ENCODE measurements at places on chromosomes 7 and 10.

DNA sequence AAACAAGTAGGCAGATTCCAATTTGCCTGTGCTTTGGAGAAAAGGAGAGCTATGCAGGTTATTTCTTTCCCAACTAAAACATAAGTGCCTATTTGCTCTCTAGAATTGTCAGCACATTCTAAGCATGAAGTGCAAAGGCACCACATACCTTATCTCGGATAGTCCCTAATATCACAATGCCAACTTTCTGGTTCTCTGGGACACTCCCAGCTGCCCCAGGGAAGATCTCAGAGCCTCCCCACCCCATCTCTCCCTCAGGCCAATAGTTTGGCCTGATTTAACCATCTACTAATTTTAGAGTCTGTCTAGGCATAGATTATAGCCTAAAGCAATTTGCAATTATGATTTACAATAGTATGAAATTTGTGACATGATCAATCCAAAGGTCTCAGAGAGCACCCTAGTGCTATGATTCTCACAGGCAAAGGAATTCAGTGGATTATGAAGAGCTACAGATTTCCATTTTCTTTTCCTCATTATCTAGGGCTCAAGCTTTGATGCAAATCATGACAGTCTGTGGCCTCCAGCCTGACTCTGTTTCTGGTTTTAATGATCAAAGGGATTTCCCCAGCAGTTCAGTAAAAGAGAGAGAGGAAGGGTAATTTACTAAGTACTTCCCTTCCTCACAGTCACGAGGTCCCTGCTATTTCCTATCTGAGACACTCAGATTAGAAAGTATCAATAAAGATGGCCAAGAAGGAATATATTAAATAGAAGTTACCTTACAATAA, 29.0 kb upstream of the IL6 start:
- no peaks in the 10 kb centered on the region for H3K36me3 ChIP-seq
- no peak overlapping the region for H3K4me3 ChIP-seq
- no peaks in the 10 kb centered on the region for H3K4me1 ChIP-seq
- no peaks in the 10 kb centered on the region for H3K27me3 ChIP-seq

DNA sequence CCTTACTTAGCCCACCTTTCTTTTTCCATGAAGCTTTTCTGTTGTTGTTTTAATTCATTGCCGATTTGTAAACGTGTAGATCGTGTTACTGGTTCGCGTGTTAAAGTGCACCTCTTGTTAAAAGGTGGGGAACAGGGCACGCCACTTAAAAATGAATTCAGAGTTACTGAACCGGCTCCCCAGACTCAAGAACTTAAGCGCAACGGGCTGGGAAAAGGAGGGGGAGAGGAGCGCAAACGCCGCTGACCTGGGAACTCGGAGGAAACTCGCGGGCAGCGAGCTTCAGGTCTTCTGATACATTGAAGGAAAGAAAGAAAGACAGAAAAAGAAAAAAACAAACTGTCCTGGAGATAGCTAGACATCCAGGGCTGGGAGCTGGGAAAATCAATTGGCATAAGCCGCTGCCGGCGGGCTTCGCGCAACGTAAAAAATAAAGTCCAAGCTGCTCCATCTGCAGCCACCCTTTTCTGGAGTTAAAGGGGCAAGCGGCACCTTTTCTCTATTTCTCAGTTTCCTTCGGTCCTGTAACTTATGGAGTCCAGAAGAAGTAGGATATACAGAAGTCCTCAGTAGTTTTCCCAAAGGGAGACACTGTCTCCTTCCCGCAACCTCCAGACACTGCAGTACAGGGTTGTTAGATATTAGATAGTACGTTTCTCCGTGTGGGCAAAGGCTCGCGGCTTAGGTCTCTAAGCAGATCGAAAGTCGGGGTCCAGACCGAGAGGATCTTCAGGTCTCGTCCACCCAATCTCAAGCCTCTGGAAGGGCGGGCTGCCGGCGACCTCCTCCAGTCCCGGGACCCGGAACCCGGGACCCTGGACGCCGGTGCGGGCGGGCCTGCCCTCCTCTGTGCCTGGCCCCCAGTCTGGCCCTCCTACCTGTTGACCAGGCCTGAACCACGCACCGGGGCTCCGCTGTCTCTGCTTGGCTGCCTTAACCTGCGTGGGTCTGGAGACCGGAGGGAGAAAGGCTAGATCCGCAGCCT, 1.8 kb upstream of the DLX6 start:
- no peaks in the 10 kb centered on the region for H3K36me3 ChIP-seq
- H3K4me1 ChIP-seq = no peaks in the 10 kb centered on the region
- no peak overlapping the region for H3K27ac ChIP-seq
- no peak overlapping the region for H3K4me3 ChIP-seq
- DNase-seq = no peak

DNA sequence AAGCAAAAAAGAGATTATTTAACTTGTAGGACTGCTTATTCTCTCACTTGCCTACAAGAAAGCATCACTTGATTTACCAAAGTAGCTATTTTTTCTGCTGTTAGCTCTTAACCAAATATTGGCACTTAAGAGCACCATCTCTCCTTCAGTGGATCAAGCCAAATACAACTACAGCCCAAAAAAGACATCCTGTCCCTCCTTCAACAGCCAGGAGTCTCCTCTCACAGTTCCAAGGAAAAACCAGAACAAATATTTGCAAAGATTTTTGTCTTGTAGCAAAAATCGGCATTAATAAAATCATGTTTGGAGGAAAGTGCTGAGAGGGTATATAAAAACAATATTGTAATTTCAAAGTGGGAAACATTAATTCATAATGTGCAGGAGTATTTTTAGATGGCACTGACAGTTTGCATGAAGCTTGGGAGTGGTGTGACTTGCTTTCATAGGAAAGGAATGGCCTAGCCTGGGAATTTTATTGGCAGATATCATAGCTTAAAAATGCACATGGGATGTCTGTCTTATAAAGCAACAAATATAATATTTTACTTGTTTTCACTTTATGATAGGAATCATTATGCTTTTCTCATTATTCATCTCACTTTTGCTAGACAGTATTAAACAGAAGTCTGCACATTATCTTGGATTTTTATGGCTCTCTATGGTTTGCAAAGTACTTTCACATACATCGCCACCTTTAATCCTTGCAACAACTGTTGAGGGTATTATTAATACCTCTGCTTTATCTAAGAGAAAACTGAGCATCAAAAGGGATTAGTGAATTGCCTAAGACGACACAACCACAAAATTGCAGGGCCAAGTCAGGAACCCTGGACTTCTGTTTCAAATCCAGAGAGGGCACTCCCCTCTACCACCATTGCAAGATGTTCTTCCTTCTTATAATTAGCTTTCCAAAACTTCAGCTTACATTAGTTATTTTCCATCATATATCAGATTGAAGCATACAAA, 103.5 kb downstream of the AGMO start:
- H3K4me3 ChIP-seq = no peak overlapping the region
- no peaks in the 10 kb centered on the region for H3K4me1 ChIP-seq

DNA sequence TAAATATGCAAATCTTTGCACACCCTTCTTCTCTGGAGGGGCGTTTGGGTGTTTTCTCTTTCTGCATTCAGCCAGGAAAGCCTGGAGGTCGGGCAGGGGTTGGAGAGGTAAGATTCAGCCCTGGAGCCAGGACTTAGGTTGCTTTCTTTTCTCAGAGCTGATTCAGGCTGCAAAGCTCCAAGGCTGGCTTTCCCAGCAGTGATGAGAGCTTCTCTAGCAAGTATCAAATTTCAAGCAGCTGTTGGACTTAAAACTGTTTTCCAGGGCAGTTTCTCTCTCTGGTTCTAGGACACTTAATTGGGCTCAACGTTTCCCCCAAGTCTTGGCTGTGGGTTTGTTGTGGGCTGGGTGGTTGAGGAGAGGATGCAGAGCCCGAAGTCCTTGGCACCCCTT, 608 bp downstream of the AKR1B10 start:
- no peaks in the 10 kb centered on the region for H3K36me3 ChIP-seq
- H3K4me3 ChIP-seq = no peak overlapping the region
- no peak overlapping the region for H3K27ac ChIP-seq
- no peaks in the 10 kb centered on the region for H3K4me1 ChIP-seq
- H3K27me3 ChIP-seq = no peaks in the 10 kb centered on the region

DNA sequence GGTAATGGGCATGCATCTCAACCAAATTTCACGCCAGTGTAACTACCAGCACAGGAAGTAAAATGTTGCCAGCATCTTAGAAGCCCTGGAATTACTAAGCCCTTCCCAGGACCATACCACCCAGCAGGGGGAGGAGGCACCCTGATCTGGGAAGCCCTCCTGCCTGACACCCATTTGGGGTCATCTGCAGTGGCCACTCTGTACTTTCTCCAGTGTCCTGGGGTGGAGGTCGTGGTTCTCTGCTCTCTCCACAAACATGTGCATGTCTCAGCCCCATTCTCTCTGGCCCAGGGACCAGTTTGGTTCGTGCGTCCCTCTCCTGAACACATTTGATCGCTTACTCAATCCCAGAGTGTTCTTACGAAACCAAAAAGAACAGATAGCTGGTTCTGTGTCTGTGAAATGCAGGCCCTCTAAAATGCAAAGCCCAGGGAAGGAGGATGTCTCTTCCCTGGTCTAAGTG, 9.4 kb upstream of the LRRC27 start:
- peak; percentile 34 for DNase-seq
- no peak overlapping the region for H3K4me3 ChIP-seq
- H3K4me1 ChIP-seq = no peaks in the 10 kb centered on the region
- no peaks in the 10 kb centered on the region for H3K36me3 ChIP-seq
- H3K27me3 ChIP-seq = no peaks in the 10 kb centered on the region
- H3K27ac ChIP-seq = no peak overlapping the region

DNA sequence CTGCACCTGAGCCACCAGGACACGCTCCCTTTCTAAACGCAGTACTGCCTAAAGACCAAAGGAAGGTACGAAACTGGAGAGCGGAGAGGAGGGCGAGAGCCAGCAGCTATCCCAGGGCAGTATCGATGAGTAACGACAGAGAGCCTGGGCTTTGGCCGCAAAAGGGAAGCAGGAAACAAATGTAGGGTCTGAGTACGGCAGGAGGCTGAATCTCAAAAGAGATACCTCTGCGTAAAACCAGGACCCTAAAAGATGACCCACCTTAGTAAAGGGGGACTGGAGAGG, 20.4 kb downstream of the PARP12 start:
- H3K36me3 ChIP-seq = peaks cover 6% of the 10 kb centered on the region
- DNase-seq = no peak
- H3K4me1 ChIP-seq = no peaks in the 10 kb centered on the region
- no peak overlapping the region for H3K27ac ChIP-seq

DNA sequence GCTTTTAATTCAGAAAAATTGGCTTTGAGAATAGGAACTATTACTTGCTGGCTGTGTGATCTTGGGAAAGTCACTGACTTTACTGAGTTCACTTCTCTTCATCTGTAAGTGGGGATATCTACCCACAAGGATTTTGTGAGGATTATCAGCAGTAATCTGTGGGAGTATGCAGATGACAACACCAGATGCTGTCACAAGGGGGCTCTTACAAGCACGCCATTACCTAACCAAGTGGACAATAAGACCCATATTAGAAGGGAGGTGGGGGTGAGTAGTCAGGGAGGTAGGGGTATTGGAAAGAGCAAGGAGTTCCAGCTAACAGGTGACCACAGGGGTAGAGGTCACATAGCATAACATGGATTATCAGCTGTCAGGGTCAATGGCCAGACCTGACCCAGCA, 569.4 kb downstream of the SUGCT start:
- no peak overlapping the region for H3K4me3 ChIP-seq
- no peaks in the 10 kb centered on the region for H3K27me3 ChIP-seq
- H3K36me3 ChIP-seq = no peaks in the 10 kb centered on the region

DNA sequence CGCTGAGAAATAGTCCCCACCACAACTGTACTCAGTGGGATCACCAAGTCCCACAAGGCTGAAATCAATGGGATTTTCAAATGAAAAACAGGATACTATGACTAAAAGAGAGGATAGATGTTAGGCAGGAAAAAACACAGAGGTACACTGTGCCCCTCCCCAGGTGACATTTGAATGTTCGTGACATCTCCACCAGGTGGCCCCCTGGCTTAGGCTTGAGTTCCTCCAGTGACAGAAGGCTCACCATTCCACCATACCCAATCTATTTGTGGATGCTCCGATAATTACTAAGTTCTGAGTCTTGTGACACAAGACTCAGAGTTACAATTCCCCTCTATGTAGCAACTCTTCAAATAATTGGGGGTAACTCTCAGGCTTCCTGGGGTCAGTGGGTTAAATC, 77.5 kb upstream of the KCNMA1 start:
- no peaks in the 10 kb centered on the region for H3K27me3 ChIP-seq
- H3K4me3 ChIP-seq = no peak overlapping the region
- no peak overlapping the region for H3K27ac ChIP-seq
- no peak for DNase-seq
- H3K4me1 ChIP-seq = no peaks in the 10 kb centered on the region

DNA sequence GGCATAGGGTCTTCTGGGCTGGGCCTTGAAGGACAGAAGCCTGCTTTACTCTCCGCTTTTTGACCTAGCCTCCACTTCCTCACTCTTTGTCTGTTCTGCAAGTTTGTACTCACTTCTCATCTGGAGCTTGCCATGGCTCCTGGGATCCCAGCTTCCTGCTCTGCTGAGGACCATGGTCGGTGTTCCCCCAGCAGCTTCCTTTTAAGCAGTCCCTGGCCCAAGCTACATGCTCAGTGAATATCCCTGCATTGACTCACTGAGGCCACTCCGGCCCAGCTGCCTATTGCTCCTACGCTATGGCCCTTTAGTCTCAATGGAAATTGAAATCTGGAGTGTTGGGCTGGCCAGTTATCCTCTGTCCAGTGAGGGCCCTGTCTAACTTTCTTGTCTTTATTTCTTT, 427.7 kb downstream of the RPS24 start:
- no peak for DNase-seq
- no peaks in the 10 kb centered on the region for H3K4me1 ChIP-seq
- H3K27me3 ChIP-seq = no peaks in the 10 kb centered on the region
- H3K36me3 ChIP-seq = no peaks in the 10 kb centered on the region

GRCh38 chr7:140390034-140390433, 8.3 kb downstream of the SLC37A3 start:
- H3K27ac ChIP-seq = no peak overlapping the region
- no peaks in the 10 kb centered on the region for H3K27me3 ChIP-seq
- no peaks in the 10 kb centered on the region for H3K4me1 ChIP-seq
- DNase-seq = no peak
- H3K4me3 ChIP-seq = no peak overlapping the region

- H3K27me3 ChIP-seq = no peaks in the 10 kb centered on the region
- H3K4me1 ChIP-seq = no peaks in the 10 kb centered on the region
- H3K27ac ChIP-seq = no peak overlapping the region
- no peak for DNase-seq
Measured at GRCh38 chr10:107576746-107577145, 412.2 kb upstream of the SORCS1 start.
